ENCODE measurements at places on chromosomes 6 and 20. TPM values are rescaled to one million over a fixed set of nuclear protein-coding genes. Genes with fewer than 3 reads are reported as not detected.

The NELFE gene
- 86.1 TPM for total RNA-seq

The SEMG1 gene
- total RNA-seq, result not detected

The MTCH1 gene
- total RNA-seq, result 182 TPM

The CGAS gene
- total RNA-seq, result 0.63 TPM

The TRIM10 gene
- not detected for total RNA-seq

- no peak overlapping the region for H3K4me3 ChIP-seq
- no peak overlapping the region for H3K27ac ChIP-seq
- peaks cover 5% of the 10 kb centered on the region for H3K4me1 ChIP-seq
- no peaks in the 10 kb centered on the region for H3K36me3 ChIP-seq
- no peaks in the 10 kb centered on the region for H3K27me3 ChIP-seq
- DNase-seq, result no peak
These were observed 72.3 kb upstream of the CENPW start for GRCh38 chr6:126267626-126268025.

DNA sequence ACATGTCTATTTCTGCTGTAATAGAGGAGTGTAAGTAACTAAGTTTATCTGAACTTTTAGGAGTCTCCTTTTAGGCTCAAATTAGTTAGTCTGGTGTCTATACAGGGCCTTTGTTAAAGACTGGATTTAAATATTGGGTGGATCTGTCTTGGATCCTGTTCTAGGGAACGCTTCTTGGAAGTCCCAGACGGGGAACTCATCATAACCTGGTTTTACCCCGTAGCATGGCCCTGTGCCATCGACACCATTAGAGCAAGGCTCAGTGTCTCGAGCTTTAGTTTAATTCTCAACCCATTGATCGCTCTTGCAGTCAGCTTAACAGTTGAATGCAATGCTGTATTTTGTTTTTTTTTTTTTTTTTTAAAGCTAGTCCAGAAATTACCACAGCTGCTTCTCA lies 89.9 kb downstream of the CARMIL1 start:
- no peak overlapping the region for H3K27ac ChIP-seq
- no peak for DNase-seq
- no peak overlapping the region for H3K4me3 ChIP-seq
- H3K4me1 ChIP-seq, result no peaks in the 10 kb centered on the region

The TFAP2C gene
- 4.0 TPM for total RNA-seq

GRCh38 chr6:142934106-142934505 lies 10.9 kb downstream of the HIVEP2 start:
- H3K4me3 ChIP-seq, result no peak overlapping the region
- H3K4me1 ChIP-seq, result no peaks in the 10 kb centered on the region
- H3K27ac ChIP-seq, result no peak overlapping the region
- no peaks in the 10 kb centered on the region for H3K36me3 ChIP-seq
- peaks cover 3% of the 10 kb centered on the region for H3K27me3 ChIP-seq

The TXLNB gene
- 0.61 TPM for total RNA-seq

GRCh38 chr20:11178946-11179654 lies 505.3 kb upstream of the JAG1 start:
- H3K4me1 ChIP-seq, result peaks cover 8% of the 10 kb centered on the region
- H3K27ac ChIP-seq, result no peak overlapping the region
- no peaks in the 10 kb centered on the region for H3K36me3 ChIP-seq
- H3K27me3 ChIP-seq, result no peaks in the 10 kb centered on the region
- no peak overlapping the region for H3K4me3 ChIP-seq
- DNase-seq, result no peak

- DNase-seq, result no peak
- no peaks in the 10 kb centered on the region for H3K27me3 ChIP-seq
- H3K4me3 ChIP-seq, result no peak overlapping the region
- H3K4me1 ChIP-seq, result peaks cover 24% of the 10 kb centered on the region
- H3K27ac ChIP-seq, result no peak overlapping the region
These were observed 582.5 kb downstream of the RFPL4B start for GRCh38 chr6:112929641-112930040.

DNA sequence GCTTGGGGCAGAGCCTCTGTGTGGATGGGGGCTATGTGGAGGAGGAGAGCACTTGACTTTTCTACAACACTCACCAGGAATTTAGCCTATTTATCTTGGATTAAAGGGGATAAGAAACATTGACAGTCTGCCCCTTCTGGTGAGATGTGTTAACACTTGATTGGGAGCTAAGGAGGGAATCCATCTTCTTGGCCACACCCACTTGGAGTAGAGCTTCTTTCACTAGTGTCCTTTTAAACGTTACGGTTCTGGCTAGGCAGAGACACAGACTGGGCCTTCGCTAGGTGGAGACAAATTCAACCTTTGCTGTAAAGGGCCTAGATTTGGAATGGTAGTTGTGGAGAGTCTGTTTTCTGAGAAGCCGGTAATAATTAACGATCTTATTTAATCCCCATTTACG lies 15.5 kb upstream of the TPBG start:
- no peaks in the 10 kb centered on the region for H3K4me1 ChIP-seq
- no peak overlapping the region for H3K4me3 ChIP-seq
- DNase-seq, result no peak
- H3K27me3 ChIP-seq, result no peaks in the 10 kb centered on the region
- H3K36me3 ChIP-seq, result no peaks in the 10 kb centered on the region
- H3K27ac ChIP-seq, result no peak overlapping the region

GRCh38 chr6:43570876-43571441 lies 4.9 kb downstream of the XPO5 start:
- H3K36me3 ChIP-seq, result peaks cover 6% of the 10 kb centered on the region
- no peak for DNase-seq
- peak overlapping the region; percentile 1 for H3K4me3 ChIP-seq
- H3K27ac ChIP-seq, result no peak overlapping the region
- H3K4me1 ChIP-seq, result peaks cover 12% of the 10 kb centered on the region

DNA sequence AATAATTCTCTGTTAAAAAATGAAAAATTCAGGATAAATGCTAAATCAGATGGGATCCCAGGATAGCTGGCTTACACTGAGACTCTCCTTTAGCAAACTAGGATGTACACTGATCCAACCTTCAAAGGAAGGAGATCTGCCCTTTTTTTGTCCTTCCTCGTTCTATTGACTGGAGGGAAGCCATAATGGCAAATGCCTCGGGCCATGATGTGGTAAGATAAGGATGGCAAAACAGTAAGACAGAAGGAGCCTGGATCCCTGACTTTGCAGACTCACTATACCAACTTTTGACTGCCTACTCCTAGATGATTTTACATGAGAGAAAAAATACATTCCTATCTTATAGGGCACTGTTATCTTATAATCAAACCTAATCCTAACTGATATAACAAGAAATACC lies 156.9 kb upstream of the BEND3 start:
- H3K27me3 ChIP-seq, result no peaks in the 10 kb centered on the region
- no peaks in the 10 kb centered on the region for H3K36me3 ChIP-seq
- H3K4me3 ChIP-seq, result no peak overlapping the region
- H3K27ac ChIP-seq, result no peak overlapping the region
- DNase-seq, result no peak

The CPXM1 gene
- 200 TPM for total RNA-seq

- no peak for DNase-seq
- no peaks in the 10 kb centered on the region for H3K36me3 ChIP-seq
- no peaks in the 10 kb centered on the region for H3K4me1 ChIP-seq
These were observed 51.0 kb upstream of the SENP6 start for GRCh38 chr6:75550544-75551167.

The CEP43 gene
- total RNA-seq, result 36.5 TPM

The FKBP1C gene
- 1.5 TPM for total RNA-seq

- no peak for DNase-seq
- peaks cover 32% of the 10 kb centered on the region for H3K4me1 ChIP-seq
- H3K27ac ChIP-seq, result peak overlapping the region; percentile 27
- H3K4me3 ChIP-seq, result no peak overlapping the region
- H3K27me3 ChIP-seq, result peaks cover 6% of the 10 kb centered on the region
These were observed 58.7 kb upstream of the SULF2 start for GRCh38 chr20:47843886-47844567.

DNA sequence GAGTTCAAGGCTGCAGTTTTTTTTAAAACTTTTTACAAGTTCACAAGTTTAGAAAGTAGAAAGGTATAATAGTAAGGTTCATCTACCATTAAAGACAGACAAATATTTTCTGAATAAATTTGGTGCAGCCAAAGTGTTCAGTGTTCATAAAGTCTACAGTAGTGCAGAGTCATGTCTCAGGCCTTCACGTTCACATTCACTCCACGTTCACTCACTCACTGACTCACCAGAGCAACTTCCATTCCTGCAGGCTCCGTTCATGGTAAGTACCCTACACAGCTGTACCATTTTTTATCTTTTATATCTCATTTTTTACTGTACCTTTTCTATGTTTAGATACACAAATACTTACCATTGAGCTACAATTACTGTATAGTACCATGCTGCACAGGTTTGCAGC lies 67.6 kb downstream of the B4GALT5 start:
- H3K4me1 ChIP-seq, result peaks cover 19% of the 10 kb centered on the region
- no peak overlapping the region for H3K27ac ChIP-seq
- peaks cover 15% of the 10 kb centered on the region for H3K36me3 ChIP-seq

- DNase-seq, result no peak
- no peak overlapping the region for H3K27ac ChIP-seq
- no peaks in the 10 kb centered on the region for H3K4me1 ChIP-seq
These were observed 73.6 kb downstream of the TRERF1 start for GRCh38 chr6:42378125-42378524.

The HLA-DRA gene
- not detected for total RNA-seq

DNA sequence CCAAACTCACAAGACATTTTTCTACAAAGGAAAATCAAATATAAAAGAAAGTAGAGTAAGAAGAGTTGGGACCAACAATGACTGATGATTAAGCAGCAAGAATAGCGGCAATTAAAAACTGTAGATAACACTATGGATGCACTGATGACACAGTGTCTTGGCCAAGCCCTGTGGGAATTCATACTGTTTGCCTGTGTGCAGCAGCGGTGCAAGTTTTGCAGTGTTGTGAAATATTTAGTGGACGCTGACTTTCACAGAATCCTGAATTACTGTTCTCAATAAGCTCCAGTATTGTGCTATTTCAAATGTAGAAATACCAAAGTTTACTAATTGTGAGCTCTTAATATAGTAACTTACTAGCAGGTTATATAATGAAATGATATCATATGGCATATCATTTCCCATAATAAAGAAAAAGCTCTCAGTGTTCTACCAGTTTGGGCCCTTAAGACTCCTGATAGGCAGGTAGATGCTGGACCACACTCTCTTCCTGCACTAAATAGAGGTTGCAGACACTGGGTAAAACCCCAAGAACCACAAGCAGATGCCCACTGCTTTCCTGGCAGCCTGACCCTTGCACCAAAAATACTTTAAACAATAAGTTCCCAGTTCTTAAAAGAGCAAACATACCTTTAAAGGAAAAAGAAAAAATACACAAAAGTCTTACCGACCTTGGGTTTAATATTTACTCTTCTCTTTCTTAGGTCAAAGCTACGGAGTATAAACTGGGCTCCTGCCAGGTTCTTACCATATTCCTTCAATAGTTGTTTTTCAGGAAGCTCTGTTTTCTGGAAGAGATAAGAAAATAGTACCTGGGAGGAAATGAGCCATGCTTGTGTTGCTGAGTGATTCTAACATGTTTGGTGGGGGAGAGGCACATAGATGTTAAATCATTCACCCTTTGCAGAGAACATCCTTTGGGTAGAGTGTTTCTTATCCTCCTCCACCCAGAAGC lies 41.6 kb downstream of the ANKEF1 start:
- H3K27ac ChIP-seq, result no peak overlapping the region
- no peak overlapping the region for H3K4me3 ChIP-seq
- DNase-seq, result no peak
- H3K4me1 ChIP-seq, result peaks cover 4% of the 10 kb centered on the region
- H3K27me3 ChIP-seq, result no peaks in the 10 kb centered on the region
- no peaks in the 10 kb centered on the region for H3K36me3 ChIP-seq

DNA sequence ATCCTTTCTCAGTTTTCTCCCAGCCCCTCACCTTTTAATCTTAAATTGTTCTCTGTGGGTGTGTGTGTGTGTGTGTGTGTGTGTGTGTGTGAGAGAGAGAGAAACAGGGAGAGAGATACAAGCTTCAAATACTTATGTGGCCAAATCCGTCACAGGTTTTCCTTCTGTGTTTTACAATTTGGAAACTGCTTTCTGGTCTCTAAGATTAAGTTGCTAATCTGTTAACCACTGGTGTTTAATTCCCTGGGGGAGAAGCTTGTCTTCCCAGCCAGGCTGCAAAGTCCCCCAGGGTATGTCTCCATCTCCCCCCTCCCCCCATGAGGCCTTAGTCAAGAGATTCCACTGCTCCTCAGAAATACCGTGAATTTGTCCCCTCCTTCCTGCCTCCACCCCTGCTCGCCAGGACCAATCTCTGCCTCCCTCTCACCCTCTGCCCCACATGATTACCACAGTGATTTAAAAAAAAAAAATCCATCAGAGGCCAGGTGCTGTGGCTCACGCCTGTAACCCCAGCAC lies 49.0 kb downstream of the RIPOR3 start:
- peaks cover 41% of the 10 kb centered on the region for H3K4me1 ChIP-seq
- H3K27me3 ChIP-seq, result no peaks in the 10 kb centered on the region
- no peak overlapping the region for H3K4me3 ChIP-seq

DNA sequence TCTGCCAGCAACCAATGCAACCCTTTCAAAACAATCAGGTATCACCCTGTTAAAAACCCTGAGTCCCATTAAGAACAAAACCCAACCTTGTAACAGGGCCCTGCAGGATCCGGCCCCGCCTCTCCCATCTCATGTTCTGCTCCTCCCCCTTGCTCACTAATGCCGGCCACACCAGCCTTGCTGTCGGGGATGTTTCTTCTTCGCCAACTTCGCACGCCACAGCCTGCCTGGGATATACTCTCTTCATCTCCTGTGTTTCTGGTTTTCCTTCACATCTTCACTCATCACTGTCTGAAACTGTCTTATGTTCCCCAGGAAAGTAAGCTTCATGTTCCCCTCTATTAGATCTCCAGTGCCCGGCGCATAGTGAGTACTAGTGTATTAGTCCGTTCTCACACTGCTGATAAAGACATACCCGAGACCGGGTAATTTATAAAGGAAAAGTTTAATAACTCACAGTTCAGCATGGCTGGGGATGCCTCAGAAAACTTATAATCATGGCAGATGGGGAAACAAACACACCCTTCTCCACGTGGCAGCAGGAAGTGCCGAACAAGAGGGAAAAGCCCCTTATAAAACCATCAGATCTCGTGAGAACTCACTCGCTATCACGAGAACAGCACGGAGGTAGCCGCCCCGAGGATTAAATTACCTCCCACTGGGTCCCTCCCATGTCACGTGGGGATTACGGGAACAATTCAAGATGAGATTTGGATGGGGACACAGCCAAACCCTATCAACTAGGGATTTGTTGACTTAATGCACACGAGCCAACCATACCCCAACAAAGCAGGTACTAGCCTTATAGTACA lies 5.1 kb downstream of the TP53RK start:
- H3K36me3 ChIP-seq, result peaks cover 10% of the 10 kb centered on the region
- peak overlapping the region; percentile 73 for H3K4me3 ChIP-seq
- H3K27me3 ChIP-seq, result no peaks in the 10 kb centered on the region
- DNase-seq, result peak; percentile 35

DNA sequence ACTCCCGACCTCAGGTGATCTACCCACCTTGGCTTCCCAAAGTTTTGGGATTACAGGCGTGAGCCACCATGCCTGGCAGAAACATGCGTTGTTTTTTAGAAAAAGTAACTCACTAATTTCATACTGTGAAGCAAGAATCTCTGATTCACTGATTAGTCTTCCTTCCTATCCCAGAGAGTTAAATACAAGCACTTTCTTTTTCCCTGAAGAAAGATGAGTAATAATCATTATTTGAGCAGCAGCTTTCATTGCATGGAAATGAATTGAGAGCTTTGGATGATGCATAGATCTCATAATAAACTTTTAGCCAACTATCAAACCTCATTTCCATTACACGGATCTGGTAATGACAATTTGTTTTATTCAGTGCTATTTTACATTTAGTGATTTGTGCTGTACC lies 892.5 kb upstream of the EYS start:
- H3K36me3 ChIP-seq, result peaks cover 7% of the 10 kb centered on the region
- H3K4me3 ChIP-seq, result no peak overlapping the region
- H3K27me3 ChIP-seq, result no peaks in the 10 kb centered on the region
- no peak overlapping the region for H3K27ac ChIP-seq
- H3K4me1 ChIP-seq, result no peaks in the 10 kb centered on the region
- no peak for DNase-seq

Data from neural crest cell (in vitro differentiated cells).